ENCODE measurements at places on chromosomes 16 and 17.

- DNase-seq = peak; percentile 2
These were observed 16.2 kb upstream of the HNF1B start for GRCh38 chr17:37761059-37761458.

DNA sequence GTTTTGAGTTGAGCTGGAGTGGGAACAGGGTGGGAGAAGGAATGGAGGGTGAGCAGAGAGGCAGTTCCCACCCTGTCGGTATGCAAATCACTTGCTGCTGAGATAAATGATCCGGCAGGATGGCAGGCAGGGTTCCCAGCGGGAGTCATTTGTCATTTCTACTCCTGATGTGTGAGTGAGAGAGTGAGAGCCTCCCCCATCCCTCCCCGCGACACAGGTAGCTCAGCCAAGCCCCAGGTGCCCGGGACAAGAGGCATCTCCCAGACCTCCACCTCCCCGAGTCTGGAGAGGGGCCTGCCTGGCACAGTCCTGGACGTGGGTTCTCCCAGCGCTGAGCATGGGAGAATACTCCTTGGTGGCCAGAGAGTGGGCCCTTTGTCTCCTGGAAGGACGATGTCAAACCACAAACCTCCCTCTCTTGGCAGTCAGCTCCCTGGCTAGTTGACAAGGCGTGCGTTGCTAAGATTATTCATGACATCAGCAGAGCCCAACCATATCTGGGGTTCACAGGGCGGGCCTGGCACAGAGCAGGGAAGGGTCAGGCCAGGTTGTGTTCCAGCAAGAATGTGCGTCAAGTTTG lies 33.7 kb upstream of the TNRC6C start:
- DNase-seq = no peak

- DNase-seq = no peak
These were observed 13.3 kb downstream of the EIF4A3 start for GRCh38 chr17:80133626-80133970.

DNA sequence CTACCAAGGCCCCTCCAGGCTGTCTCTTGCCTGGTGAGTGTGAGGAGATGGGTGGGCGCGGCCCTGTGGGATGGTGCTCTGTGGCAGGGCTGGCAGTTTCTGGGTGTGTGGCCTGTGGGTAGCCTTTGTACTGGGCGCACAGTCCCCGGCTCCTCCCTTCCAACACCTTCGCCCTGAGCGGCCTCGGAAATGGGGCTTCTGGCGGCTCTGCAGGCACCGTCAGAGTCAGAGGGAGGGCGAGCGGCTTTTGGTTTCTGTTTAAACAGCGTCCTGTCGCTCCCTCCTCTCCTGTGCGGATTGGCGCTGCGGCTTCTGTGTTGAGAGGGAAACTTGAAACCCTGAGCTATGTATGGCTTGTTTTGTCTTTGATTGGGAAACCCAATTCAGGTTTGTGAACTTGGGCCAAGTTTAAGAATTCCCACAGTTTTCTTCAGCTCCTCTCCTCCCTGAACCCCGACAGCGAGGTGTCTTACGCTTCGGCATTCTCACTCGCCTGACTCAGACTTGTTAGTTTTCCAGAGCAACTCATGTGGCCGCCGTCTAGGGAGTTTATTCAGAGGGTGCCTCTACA lies 8.3 kb upstream of the ZNF750 start:
- no peak for DNase-seq

DNA sequence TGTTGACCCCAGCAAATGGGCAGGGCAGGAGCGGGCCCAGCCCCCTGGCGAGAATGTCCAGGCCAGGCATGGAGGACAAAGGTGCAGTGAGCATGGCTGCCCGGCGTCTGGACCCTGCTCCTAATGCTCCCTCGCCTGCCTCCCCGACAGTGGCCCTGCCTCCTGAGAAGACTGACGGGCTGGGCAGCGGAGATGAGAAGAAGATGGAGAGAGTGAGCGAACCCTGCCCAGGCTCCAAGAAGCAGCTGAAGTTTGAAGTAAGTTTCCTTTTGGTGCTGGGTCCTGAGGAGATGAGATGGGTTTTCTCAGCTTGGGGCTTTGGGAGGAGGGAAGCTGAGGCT lies 59.7 kb downstream of the SNX20 start:
- no peak for DNase-seq
